H9 (cell line): ENCODE measurements at places on chromosomes 3 and 15. TPM values are rescaled to one million over a fixed set of nuclear protein-coding genes. Genes with fewer than 3 reads are reported as not detected.

- H3K27ac ChIP-seq: no peak overlapping the region
- H3K36me3 ChIP-seq: no peaks in the 10 kb centered on the region
- DNase-seq: no peak
- no peaks in the 10 kb centered on the region for H3K27me3 ChIP-seq
These were observed 98.0 kb upstream of the ARHGEF26 start for GRCh38 chr3:154023148-154023547.

GRCh38 chr3:115160295-115160694 lies 13.2 kb upstream of the ZBTB20 start:
- H3K4me1 ChIP-seq: no peaks in the 10 kb centered on the region
- H3K36me3 ChIP-seq: peaks cover 16% of the 10 kb centered on the region
- no peak overlapping the region for H3K27ac ChIP-seq
- H3K27me3 ChIP-seq: no peaks in the 10 kb centered on the region

Gene FRMD5
- total RNA-seq: 3.8 and 3.9 TPM in 2 replicates

- no peak overlapping the region for H3K27ac ChIP-seq
- H3K4me1 ChIP-seq: peaks cover 3% of the 10 kb centered on the region; the same call in 1 of the 2 replicates
- no peaks in the 10 kb centered on the region for H3K27me3 ChIP-seq
- DNase-seq: no peak
- H3K4me3 ChIP-seq: peak overlapping the region; percentile 96
These were observed 715 bp downstream of the MCCC1 start for GRCh38 chr3:183098536-183099025.

Gene SCAANT1
- total RNA-seq: not detected in 2 replicates

GRCh38 chr3:132135628-132136333 lies 101.0 kb upstream of the CPNE4 start:
- peak; percentile 38 for DNase-seq
- H3K27ac ChIP-seq: no peak overlapping the region
- H3K4me1 ChIP-seq: peaks cover 2% of the 10 kb centered on the region
- H3K4me3 ChIP-seq: no peak overlapping the region

DNA sequence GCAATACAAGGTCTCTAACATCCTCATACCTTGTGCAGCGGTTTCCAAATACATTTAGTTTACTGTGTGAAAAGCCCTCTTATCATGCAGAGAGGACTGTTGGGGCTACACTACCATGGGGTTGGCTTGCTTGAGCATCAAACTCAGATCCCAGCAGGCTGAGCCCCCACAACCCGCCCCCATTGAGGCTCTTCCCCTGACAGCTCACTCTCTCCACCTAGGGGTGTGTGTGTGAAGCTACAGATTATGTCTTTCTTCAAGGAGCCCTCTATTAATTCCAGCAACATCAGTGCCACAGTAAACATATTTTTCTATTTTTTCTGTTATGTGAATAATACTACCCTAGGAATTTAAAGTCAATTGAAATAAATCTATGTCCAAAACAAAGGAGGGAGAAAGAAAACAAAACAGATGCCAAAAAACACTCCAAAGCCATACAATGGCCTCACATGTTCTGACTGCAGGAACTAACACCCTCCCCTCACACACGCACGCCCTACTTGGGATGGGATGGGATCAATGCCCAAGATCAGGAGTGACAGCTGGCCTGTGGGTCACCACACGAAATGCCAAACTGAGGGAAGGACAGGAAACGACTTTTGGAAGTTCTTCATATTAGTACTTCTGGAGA lies 14.7 kb downstream of the TM4SF4 start:
- no peaks in the 10 kb centered on the region for H3K27me3 ChIP-seq
- H3K4me3 ChIP-seq: no peak overlapping the region
- H3K27ac ChIP-seq: no peak overlapping the region
- H3K36me3 ChIP-seq: no peaks in the 10 kb centered on the region
- peak; percentile 52 for DNase-seq

GRCh38 chr15:95471690-95472086 lies 858.8 kb upstream of the NR2F2 start:
- no peaks in the 10 kb centered on the region for H3K4me1 ChIP-seq
- H3K4me3 ChIP-seq: no peak overlapping the region
- DNase-seq: no peak
- no peaks in the 10 kb centered on the region for H3K36me3 ChIP-seq
- H3K27me3 ChIP-seq: no peaks in the 10 kb centered on the region

DNA sequence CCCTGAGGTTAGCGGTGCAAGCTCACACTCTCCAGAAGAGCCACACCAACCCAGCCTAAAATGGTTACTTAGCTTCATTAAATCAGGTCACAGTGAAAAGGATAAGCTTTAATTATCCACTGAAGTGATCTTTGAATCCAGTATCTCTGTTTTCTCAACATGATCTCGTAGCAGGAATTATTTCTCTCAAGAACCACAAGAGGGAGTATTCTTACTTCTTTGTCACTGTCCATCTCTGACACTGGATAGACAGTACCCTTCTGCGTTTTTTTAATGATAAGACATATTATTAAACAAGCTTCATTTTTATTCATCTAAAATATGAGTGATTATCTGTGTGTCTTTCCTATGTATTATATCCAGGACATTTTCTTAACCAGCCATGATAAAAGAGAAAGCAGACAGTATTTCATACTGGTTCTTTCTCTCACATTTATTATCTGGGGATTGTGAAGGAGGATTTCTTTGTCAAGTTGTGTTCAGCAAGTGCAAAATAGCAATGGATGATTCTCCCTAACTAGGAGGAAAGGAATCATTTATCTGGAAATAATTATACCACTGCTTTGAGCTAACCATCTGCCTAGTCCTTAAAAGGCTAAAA lies 105.4 kb upstream of the CCDC54 start:
- no peak overlapping the region for H3K27ac ChIP-seq
- no peak for DNase-seq
- no peaks in the 10 kb centered on the region for H3K27me3 ChIP-seq
- no peaks in the 10 kb centered on the region for H3K36me3 ChIP-seq

Gene UBXN7
- total RNA-seq: 108 and 110 TPM in 2 replicates
